ENCODE measurements at places on chromosomes 5 and 9.

- no peak overlapping the region for H3K27ac ChIP-seq
- H3K36me3 ChIP-seq: no peaks in the 10 kb centered on the region
- no peak for DNase-seq
- H3K4me1 ChIP-seq: no peaks in the 10 kb centered on the region
These were observed 66.0 kb downstream of the AMBP start for GRCh38 chr9:114012126-114012525.

- H3K36me3 ChIP-seq: no peaks in the 10 kb centered on the region
- H3K4me3 ChIP-seq: no peak overlapping the region
- DNase-seq: peak; percentile 39
- no peak overlapping the region for H3K27ac ChIP-seq
- H3K27me3 ChIP-seq: peaks cover under 1% of the 10 kb centered on the region
These were observed 116.2 kb downstream of the PRELID2 start for GRCh38 chr5:145718956-145719355.

DNA sequence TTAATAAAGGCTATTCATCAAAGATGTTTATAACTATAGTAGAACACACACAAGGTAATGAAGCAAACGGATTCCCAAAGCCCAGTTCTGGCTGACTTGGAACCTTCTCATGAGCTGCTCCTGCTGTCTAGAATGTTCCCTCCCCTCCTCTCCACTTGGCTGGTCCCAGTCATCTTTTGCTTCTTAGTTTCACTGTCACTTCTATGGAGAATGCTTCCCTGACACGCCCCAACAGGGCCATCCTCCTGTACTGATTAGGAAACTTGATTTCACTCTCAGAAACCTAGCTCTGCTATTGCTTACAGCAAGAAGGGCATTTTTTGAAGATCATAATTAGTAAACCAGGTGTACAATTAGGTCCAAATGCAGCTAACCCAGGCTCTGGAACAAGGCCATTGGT is 3.2 kb upstream of the RAPGEF1 start:
- no peaks in the 10 kb centered on the region for H3K27me3 ChIP-seq
- peaks cover 2% of the 10 kb centered on the region for H3K4me1 ChIP-seq
- DNase-seq: no peak
- H3K27ac ChIP-seq: no peak overlapping the region

DNA sequence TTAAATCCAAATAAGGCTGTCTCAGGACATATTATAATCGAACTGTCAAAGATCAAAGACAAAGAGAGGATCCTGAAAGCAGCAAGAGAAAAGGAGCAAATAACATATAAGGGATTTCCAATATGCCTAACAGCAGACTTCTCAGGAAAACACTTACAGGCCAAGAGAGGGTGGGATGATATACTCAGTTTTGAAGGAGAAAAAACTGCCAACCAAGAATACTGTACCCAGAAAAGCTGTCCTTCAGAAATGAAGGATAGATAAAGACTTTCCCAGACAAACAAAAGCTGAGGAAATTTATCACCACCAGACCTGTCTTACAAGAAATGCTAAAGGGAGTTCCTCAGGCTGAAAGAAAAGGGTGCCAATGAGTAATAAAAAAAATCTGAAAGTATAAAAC is 16.0 kb downstream of the EGFLAM start:
- no peak overlapping the region for H3K27ac ChIP-seq
- no peak overlapping the region for H3K4me3 ChIP-seq
- H3K27me3 ChIP-seq: no peaks in the 10 kb centered on the region

GRCh38 chr5:11525020-11525419 is 379.2 kb downstream of the CTNND2 start:
- no peaks in the 10 kb centered on the region for H3K4me1 ChIP-seq
- no peaks in the 10 kb centered on the region for H3K36me3 ChIP-seq
- no peak overlapping the region for H3K27ac ChIP-seq
- DNase-seq: peak; percentile 39
- H3K27me3 ChIP-seq: no peaks in the 10 kb centered on the region

- no peak for DNase-seq
- H3K4me3 ChIP-seq: no peak overlapping the region
- H3K36me3 ChIP-seq: no peaks in the 10 kb centered on the region
- no peak overlapping the region for H3K27ac ChIP-seq
These were observed 295.4 kb upstream of the RIOK2 start for GRCh38 chr5:97478483-97478882.

GRCh38 chr5:82413302-82414040 is 135.3 kb upstream of the RPS23 start:
- H3K27me3 ChIP-seq: no peaks in the 10 kb centered on the region
- H3K36me3 ChIP-seq: no peaks in the 10 kb centered on the region
- DNase-seq: no peak
- no peak overlapping the region for H3K4me3 ChIP-seq
- H3K4me1 ChIP-seq: no peaks in the 10 kb centered on the region
- H3K27ac ChIP-seq: no peak overlapping the region
